ENCODE measurements at places on chromosomes 1 and 21.

- DNase-seq, result no peak
Measured at GRCh38 chr1:19448491-19449439, 36.6 kb downstream of the CAPZB start.

- no peak for DNase-seq
Measured at GRCh38 chr1:160251011-160251410, 11.3 kb downstream of the DCAF8 start.

DNA sequence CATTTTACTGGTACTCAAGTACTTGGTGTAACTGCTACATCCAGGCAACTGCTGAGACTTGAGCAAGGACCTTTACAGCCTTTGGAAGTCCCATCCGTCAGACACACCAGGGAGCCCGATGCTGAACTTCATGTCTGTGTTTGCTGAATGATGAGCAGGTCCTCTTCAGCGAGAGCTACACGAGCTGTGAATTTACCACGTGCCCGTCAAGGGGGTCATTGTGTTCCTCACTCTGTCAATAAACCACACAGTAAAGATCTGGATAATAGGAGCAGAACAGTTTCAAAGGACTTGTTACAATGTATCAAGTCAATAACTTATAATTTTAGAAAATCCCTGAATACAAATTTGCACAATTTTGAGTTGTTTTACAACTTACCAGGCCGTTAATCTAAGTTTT lies 427.2 kb downstream of the KIF26B start:
- DNase-seq, result no peak

- DNase-seq, result no peak
Measured at GRCh38 chr1:58812468-58812867, 28.6 kb upstream of the JUN start.

- no peak for DNase-seq
Measured at GRCh38 chr1:177928194-177928593, 41.7 kb downstream of the SEC16B start.

GRCh38 chr1:190452272-190452848 lies 25.3 kb downstream of the BRINP3 start:
- DNase-seq, result no peak

- DNase-seq, result no peak
Measured at GRCh38 chr1:88740784-88741183, 56.7 kb downstream of the PKN2 start.

DNA sequence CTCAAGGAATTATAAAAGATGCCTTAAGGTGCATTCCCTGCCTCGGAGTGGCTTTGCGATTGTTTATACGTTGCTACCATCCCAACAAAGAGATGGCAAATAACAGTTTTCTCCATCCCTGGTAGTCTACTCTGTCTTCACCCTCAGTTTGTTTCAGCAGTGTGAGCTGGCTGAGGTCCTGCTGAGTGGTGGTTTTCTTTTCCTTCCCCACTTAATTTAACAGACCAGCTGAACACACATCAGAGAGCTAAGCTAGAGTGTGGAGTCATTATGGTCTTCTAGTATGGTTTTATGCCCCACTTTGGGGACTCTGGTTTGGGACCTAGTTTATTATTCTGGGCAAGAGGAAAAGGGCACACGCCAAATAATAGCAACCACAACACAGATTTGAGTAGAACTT lies 2.2 kb downstream of the PIGV start:
- no peak for DNase-seq

DNA sequence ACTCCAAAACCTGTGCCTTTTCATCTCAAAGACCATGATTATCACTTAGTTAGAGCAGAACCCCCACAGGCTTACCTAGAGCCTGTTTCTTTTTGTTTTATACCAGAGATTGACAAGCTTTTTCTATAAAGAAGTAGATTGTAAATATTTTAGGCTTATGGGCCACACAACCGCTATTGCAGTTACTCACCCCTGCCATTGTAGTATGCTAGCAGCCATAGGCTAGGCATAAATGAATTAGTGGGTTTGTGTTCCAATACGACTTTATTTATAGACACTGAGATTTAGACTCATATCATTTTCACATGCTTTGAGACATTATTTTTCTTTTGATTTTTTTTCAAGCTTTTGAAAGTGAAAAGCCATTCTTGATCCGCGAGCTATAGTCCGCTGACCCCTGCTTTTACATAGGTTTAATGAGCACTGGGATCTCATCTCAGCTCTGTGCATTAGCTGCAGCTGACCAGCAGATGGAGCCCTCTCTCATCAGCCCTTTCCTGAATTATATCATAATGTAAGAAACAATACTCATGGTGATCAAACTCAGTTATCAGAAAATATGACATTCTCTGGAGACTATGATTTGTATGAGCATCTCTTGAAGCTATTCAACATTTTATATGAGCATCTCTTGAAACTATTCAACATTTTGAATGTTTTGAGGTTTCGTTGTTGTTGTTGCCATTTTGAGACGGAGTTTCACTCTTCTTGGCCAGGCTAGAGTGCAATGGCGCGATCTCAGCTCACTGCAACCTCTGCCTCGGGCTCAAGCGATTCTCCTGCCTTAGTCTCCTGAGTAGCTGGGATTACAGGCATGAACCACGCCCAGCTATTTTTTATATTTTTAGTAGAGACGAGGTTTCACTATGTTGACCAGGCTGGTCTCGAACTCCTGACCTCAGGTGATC lies 111.9 kb upstream of the L1TD1 start:
- no peak for DNase-seq
